ENCODE measurements at places on chromosomes 4 and X.
A peak's percentile ranks its signal among the peaks of the same experiment; 100 is the strongest.

DNA sequence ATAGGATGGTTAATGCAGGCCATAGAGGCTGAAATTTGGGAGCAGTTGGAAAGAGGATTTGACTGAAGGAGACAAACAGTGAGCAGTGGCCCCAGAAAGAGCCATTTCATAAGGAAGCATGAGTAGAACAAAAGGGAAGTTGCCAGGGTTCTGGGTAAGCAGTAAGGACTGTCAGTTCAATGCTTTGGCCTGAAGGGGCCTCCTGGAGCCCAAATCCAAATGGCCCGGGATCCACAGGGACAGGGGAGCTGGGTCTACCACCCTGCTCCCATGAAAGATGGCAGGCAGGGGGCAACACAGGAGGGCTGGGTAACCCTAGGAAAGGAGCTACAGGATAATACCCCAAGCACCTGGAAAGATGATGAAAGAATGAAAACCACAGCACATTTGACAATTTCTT is 4.1 kb upstream of the INTS6L start:
- DNase-seq: no peak

- no peak for DNase-seq
Observed at GRCh38 chrX:16215660-16216059, 48.4 kb downstream of the MAGEB17 start.

DNA sequence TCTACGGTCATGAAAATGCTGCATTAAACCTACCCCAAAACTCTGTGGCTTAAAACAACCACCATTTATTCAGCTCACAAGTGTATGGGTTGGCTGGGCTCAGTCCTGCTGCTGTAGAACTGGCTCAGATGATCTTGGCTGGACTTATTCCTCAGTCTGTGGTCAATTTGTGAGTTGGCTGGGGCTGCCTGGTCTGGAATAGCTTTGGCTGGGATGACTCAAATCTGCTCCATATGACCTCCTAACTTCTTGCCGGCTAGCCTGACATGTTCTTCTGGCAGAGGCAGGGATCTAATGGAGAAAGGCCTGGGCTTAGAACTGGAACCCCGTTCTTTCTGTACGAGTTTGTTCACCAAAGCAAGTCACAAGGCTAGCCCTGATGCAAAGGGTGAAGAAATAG is 71.7 kb downstream of the CFAP299 start:
- DNase-seq: no peak

- DNase-seq: no peak
Observed at GRCh38 chrX:43218198-43218597, 437.9 kb upstream of the MAOA start.

GRCh38 chr4:168390041-168390440 is 71.5 kb upstream of the DDX60 start:
- DNase-seq: no peak

DNA sequence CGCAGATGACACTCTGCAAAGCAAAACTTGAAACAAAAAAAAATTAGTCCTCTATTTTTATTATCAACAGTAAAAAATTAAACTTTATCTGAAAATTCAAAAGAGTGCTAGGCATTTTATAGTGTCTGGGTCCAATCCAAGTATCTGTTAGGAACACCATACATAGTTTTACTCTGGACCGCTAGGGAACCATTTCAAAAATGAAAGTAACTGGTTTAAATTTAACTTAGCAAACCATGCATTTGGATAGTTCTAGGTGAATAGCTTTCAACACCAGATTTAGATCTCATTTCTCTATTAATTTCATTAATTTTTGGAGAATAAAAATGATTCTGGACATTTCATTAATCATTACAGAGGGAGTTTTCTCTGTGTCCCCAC is 1.2 kb downstream of the KLKB1 start:
- DNase-seq: no peak

DNA sequence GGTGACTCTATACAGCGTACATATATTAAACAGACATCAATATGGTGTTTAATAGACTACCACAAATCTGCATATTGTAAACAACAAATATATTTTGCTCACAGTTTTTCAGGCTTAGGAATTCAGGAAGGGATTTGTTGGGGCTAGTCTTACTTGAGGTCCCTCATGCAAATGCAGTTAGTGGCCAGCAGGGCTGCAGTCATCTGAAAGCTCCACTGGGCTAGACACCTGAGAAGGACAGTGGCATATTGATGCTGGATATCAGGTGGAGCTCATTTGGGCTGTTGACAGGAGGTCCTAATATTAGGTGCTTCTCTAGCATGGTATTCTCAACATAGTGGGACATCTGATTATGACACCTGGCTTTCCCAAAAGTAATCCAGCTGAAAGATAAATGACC is 493.8 kb upstream of the PABPC4L start:
- no peak for DNase-seq

DNA sequence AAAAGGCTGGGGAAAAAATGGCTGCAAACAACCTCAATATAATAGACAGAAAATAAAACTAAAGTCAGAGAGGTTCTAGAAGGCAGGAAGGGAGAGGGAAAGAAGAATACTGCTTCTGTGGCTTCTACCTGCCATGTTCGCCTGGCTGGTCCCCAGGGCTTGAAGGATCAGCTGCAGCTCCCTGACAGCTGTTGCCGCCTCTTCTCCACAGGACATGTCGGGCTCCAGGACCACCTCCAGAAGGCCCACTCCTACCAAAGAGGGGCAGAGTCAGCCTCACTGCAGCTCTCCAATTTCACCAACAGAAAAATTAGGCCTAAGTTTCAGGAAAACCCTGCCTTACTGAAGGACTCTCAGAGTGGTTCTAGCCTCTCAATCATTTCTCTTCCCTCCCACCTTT is 44.9 kb downstream of the GATB start:
- no peak for DNase-seq

DNA sequence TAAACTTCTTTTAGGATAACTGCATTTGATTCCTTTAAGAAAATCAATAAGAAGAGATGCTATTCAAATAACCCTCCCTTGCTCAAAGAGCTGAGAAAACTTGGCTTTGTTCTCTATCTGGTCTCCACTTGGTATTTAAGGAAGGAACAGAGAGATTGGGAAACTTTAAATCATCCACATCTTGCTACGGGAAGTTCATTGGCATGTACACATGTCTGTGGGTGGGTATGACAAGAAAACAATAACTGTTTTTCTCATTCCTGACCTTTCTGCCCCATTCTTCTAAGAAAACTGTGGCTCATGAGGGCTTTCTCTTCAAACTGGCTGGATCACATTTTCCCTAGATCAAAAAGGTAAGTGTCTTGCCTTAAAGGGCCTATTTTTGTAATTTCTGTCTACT is 6.0 kb downstream of the SEL1L3 start:
- no peak for DNase-seq

GRCh38 chr4:54717694-54718093 is 59.9 kb downstream of the KIT start:
- DNase-seq: peak; percentile 21

GRCh38 chr4:187181054-187181453 is 457.4 kb upstream of the FAT1 start:
- no peak for DNase-seq

DNA sequence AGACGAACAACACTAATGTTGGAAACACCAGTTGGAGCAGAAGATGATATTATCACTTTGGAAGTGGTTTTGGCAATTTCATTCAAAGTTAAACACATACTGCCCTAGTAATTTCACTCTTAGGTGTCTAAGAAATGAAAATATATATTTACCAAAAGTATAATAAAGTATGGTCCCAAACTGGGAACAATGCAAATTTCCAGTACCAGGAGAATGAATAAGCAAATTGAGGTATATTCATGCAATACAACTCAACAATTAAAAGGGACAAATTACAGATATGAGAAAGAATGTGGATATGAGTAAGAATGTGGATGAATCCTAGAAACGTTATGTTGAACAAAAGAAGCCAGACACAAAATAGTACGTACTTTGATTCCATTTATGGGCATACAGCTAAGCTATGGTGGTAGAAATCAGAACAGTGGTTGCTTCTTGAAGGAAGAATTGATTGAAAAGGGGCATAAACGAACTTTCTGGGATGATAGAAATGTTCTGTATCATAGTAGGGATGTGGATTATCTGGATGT is 10.0 kb downstream of the ELMOD2 start:
- no peak for DNase-seq

- no peak for DNase-seq
Observed at GRCh38 chrX:41512394-41512793, 65.3 kb downstream of the NYX start.

DNA sequence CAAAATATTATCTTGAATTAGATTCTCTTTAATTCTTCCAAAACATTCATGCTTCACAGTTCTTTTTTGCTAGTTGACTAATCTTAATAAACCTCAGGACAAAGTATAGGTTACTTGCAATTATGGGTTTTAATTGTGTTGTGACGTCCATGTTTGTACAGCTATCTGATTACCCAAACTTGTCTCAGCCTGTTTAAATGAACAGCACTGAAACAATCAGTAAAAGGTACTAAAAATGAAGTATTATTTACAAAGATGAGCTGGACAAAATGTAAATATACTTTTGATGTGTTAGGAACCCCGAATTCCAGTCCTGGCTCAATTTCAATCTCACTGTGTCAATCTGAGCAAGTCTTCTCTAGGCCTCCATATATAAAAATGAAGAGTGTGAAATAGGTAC is 57.4 kb upstream of the SLC6A14 start:
- no peak for DNase-seq

DNA sequence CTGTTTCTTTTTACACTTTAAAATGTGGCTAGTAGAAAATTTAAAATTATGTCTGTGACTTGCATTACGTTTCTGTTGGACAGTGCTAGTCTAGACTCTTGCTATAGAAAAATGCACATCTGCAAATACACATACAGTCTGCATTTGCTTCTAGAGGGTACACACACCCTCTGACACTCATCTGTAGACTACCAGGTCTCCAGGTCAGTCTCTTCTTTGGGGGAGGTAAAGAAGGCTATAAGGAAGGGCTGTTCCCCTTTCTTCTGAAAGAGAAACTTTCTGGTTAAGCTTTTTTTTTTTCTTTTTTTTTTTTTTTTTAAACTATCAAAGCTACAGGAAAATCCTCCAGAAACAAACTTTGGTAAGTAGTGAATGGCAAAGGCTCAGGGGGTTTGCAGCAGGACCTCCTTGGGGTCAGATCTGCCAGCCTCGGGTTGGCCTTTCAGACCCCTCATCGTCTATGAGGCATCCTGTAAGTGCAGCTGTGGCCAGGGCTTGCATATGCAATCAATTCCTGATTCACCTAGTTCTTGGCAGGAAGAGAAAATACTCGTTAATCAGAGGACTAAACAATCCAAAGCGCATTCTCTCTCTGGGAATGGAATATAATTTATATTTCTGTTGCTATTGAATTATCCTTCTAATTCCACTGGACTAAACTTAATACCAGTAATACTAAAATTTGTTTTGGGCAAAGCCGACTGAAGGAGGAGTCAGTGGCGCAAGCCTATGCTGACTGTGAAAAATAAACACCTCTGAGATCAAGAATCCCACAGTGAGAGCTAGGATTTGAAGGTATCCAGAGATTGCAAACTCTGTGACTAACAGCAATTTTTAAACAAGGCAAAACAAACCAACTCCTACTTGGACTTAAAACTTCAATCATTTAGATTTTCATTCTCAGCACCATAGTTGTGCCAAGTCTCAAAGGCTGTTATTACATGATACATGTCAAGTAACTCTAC is 109.3 kb upstream of the TBC1D9 start:
- no peak for DNase-seq

- DNase-seq: no peak
Observed at GRCh38 chr4:104752337-104752736, 257.6 kb upstream of the CXXC4 start.

All from hippocampal formation (tissue), 2 donors.